ENCODE measurements at places on chromosomes 1 and 21.

DNA sequence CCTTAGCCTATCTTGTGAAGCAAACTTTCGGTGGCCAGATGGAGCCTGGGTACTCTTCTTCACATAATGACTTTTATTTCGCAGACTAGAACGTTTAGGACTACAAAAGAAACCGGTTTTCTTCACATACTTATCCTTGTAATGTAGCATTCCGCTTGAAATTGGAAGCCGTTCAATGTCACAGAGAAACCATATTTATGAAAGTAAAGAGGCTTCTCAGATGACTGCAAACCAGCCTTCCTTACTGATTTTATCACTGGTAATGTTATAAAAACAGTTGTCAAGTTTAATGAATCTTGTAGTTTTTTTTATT is 94.1 kb downstream of the PPIAL4G start:
- DNase-seq = no peak

DNA sequence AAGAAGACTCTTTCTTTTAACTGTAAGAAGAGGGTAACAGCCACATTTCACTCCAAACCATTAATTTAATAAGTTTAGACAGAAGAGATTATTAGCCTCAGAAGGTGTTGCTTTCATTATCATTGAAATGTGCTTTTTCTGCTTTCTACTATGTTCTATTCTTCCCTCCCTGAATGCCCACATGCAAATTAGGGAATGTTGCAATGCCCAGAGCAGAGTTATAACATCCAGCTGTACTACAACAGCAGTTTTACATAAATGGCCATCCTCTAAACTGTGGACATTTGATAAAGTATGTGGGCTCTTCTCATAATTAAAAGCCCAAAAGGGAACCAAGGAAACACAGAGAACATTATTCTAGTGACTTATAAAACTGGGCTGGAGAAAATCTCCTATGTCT is 82.2 kb upstream of the SOD1 start:
- DNase-seq = no peak

GRCh38 chr1:207579436-207579799 is 65.5 kb upstream of the CR1L start:
- DNase-seq = no peak

DNA sequence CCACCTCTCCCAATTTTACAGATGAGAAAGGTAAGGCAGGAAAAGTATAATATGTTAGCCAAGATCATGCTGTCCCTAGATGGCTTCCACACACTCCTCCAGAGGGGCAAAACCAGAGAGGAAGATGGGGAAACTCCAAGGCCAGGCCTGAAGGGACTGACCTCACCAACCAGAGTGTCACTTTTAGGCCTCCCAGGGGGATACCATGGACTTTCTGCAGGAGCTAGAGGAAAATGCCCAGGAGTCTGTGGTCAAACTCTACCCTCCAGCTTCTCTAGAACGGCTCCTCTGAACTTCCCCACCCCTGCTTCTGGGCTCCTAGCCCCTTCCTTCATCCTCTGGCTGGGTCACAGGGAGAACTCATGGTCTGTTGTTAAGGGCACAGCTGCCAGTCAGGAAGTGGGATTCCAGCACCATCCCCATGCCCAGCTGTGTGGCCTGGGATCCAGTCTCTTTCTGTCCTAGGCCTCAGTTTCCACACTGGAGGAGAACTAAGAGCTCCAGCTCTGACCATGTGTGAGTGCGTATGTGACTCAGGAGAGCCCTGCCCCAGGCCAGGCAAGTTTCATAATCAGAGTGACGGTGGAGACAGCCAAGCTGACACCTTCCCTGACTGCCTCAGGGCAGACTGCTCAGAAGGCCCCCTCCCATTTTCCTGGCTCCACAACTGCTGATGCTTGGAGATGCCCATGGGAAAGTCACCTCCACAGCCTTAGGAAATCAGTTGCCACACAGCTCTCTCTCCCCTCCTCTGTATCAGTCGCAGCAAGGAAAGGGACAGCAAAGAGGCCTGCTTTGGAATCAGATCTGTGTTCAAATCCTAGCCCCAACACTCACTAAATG is 1.9 kb downstream of the IGSF8 start:
- no peak for DNase-seq

DNA sequence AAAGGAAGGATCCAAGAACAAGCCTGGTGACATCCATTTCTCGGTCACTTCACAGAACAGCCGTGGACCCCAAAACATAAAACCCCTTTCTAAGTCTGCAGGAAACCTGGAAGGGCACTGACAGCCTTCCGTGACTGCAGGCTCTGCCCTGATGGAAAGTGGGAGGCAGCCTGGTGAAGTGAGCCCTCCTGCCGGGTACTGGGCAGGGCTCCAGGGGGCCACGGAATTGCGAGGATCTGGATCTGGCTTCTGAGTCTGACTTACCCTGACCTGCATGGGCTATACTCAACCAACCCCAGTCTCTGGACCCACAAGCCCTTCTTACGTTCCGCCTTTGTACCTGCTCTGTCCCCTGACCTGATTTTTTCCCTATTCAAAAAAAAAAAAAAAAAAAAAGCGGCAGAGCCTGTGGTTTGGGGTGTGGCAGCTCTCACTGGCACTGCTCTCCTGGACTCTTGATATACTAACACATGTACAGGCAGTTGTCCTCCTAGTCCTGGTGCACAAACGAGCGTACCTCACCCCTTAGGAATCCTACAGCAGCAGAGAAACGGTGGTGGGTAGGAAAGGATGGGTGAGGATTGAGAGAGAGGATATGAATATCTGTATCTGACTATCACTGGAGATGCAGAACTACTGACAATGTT is 82.9 kb downstream of the BEND5 start:
- no peak for DNase-seq

GRCh38 chr1:170967042-170967910 is 31.9 kb downstream of the MROH9 start:
- no peak for DNase-seq

- no peak for DNase-seq
Measured at GRCh38 chr21:32203877-32204480, 74.9 kb downstream of the MIS18A start.

- peak; percentile 75 for DNase-seq
Measured at GRCh38 chr1:27357281-27358037, 9.3 kb downstream of the MAP3K6 start.

- no peak for DNase-seq
Measured at GRCh38 chr1:80882553-80882952, 918.2 kb upstream of the ADGRL2 start.

DNA sequence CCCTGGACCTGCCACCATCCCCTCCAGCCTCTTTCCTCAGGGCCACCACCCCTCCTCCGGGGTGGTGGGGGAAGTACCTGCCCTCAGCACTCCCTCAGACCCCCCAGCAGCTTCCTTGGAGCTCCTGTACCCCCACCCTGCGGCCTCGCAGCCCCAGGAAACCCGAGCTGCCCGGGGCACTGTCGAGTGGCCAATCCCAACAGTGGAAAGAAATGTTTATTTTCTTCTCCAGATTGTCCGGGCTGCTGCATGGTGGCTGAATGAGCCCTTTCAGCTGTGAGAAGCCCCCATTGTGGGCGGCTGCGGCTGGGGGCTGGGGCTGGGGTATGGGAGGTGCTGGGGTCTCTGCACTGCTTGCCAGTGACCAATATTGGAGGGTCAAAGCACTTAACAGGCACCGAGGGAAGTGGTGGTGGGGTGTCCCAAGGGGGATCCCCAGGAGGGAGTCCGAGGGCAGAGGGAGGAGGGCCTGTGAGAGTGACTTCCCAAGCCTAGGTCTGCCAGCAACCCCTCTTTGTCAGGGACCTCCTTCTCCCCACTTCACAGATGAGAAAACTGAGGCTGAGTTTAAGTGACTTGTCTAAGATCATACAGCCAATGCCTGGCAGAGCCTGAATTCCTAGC is 25.2 kb downstream of the RUNX3 start:
- DNase-seq = no peak

GRCh38 chr1:17633654-17634053 is 94.2 kb downstream of the ARHGEF10L start:
- DNase-seq = no peak

- no peak for DNase-seq
Measured at GRCh38 chr1:7478142-7478790, 292.8 kb upstream of the VAMP3 start.

DNA sequence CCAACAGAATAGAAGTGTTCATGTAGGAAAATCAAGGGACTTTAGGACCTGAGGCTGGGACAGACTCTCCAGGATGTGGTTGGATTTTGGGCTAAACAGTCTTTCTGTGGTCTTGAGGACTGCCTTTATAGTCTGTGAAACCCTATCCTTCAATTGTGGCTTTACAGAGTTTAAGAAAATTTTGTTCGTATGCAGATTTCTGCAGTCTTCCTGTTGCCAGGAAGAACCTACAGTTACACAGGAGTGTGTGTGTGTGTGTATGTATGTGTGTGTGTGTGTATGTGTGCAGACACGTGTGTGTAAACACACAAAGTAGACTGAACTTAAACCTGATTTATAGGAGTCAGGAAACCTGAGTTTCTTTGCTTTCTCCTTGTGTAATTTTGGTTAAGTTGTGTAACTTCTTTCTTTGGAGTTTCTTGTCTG is 22.8 kb downstream of the NEK7 start:
- DNase-seq = no peak

DNA sequence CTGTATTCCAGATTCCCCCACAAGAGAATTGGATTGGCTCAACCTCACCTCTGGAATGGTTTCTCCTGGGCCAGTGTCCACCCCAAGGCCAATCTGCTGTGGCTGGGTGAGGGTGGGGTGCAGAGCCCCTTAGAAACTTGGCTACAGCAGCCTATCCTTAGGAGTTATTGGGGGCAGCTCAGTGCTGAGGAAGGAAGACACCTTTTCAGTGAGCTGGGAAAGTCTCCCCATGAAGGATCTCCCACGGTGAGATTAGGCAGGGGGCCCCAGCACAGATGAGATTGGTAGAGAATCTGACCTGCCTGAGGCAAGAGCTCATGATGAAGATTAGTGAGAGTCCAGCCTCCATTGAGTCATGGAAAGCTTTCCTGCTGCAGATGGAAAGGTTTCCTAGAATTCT is 78.4 kb downstream of the CCDC185 start:
- no peak for DNase-seq

DNA sequence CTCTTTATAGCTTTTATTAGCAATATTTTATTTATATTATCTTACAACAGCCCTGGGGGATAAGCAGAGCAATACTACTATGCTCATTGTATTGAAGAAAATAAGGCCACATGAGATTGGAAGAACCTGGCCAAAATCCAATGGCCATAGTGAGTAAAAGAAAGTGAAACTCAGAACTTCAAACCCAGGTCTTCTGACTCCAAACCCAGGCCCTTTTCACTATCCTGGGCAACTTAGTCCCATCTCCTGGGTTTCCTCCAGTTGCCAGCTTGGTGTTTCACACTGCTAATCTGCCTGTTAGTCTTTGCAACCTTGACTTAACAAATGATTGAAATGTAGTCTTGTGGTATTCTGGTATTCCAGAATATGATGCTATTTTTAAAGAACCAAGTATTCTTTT is 22.4 kb upstream of the EXO1 start:
- DNase-seq = no peak

DNA sequence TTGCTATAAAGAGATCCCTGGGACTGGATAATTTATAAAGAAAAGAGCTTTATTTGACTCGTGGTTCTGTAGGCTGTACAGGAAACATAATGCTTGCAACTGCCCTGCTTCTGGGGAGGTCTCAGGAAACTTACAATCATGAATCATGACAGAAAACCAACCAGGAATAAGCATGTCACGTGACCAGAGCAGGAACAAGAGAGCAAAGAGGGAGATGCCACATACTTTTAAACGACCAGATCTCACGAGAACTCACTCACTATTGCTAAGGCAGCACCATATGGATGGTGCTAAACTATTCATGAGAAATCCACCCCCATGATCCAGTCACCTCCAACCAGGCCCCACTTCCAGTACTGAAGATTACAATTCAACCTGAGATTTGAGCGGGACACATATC is 49.8 kb upstream of the RCC1 start:
- DNase-seq = no peak

DNA sequence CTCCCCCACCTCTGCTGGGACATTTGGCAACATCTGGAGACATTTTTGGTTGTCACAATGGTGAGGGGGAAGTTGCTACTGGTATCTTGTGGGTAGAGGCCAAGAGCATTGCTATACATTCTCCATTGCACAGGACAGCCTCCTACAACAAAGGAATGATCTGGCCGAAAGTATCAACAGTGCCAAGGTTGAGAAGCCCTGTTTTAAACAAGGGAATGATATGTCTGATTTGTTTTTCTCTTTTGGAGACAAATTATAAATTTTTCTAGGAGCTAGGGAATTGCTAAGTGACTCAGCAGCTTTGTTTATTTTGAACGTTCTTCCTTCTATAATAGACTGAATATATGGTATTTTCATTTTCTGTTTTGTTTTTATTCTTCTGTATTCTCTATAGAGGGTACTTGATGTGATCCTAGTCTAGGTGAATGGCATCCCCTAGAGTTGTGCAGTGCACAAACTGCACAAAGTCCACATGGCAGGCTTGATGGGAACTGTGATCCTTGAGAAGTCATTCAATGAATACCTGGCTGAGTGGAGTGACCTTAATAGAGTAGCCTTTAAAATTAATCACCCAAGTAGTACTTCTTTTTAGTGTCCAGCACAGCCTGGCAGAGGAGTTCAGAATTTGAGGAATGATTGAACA is 288.6 kb upstream of the USP24 start:
- no peak for DNase-seq

DNA sequence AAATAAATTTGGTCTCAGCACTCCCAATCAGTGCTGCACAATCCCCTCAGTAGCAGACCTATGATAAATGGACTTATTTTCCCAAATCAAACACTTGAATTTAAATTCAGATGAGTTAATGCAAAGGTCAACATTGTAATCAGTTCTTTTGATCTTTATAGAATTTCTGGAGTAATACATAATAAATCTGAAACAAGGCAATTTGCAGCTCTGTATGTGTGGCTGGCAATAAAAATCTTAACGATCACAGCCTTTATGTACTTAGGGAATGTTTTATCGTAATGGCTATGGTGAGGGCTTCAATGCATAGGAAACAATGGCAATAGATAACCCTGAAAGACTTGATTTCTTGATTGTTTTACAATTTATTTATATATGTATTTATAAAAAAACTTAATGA is 91.4 kb downstream of the GPATCH2 start:
- no peak for DNase-seq

- no peak for DNase-seq
Measured at GRCh38 chr1:229803626-229804217, 177.7 kb downstream of the URB2 start.

- DNase-seq = no peak
Measured at GRCh38 chr1:176643536-176643935, 180.6 kb downstream of the PAPPA2 start.

GRCh38 chr1:160164121-160164520 is 12.7 kb downstream of the ATP1A4 start:
- DNase-seq = no peak

- no peak for DNase-seq
Measured at GRCh38 chr1:246104927-246105326, 402.2 kb downstream of the SMYD3 start.

- DNase-seq = no peak
Measured at GRCh38 chr1:117093091-117093534, 28.4 kb downstream of the TRIM45 start.

GRCh38 chr1:53286955-53287354 is 40.9 kb downstream of the LRP8 start:
- no peak for DNase-seq

GRCh38 chr1:51518033-51518585 is 957 bp downstream of the EPS15 start:
- peak; percentile 50 for DNase-seq

GRCh38 chr1:228009116-228009827 is 2.5 kb downstream of the WNT3A start:
- no peak for DNase-seq
